ENCODE measurements at places on chromosomes 11 and 22.

GRCh38 chr11:4983841-4984240 lies 10.8 kb upstream of the OR51L1 start:
- DNase-seq, result no peak

DNA sequence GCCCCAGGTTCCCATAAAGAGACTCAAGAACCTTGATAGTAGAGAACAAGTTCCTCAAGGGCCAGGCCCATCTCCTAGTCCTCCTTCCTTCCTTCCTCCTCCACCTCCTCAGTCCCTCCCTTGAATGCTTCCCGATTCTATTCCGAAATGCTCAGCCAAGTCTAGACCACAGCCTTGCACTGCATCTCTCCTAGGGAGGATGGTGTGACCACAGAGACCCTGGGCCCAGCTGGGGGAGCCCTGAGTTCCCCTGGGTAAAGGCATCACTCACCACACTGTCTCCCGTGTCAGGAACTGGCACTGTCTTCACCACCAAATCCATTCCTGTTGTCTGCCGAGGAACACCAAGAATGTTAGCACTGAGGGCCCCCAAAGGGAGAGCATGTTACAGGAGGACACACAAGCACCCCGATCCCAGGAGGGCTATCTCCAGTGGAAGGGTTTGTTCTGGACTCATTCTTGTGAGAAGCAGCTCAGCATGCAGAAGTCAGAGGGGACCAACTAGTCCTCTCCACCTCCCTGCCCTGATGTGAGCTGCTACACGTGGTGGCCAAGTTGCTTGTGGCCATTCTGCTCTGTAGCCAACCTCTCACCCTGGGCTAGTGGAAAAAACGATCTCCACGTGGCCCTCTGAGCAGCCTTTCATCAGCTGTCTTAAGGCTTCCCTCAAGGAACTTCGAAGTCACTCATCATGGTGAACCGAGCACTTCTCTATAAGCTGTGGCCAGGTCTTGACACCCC lies 8.7 kb downstream of the IFT27 start:
- DNase-seq, result no peak

GRCh38 chr22:20979243-20979809 lies 2.8 kb upstream of the LZTR1 start:
- no peak for DNase-seq

DNA sequence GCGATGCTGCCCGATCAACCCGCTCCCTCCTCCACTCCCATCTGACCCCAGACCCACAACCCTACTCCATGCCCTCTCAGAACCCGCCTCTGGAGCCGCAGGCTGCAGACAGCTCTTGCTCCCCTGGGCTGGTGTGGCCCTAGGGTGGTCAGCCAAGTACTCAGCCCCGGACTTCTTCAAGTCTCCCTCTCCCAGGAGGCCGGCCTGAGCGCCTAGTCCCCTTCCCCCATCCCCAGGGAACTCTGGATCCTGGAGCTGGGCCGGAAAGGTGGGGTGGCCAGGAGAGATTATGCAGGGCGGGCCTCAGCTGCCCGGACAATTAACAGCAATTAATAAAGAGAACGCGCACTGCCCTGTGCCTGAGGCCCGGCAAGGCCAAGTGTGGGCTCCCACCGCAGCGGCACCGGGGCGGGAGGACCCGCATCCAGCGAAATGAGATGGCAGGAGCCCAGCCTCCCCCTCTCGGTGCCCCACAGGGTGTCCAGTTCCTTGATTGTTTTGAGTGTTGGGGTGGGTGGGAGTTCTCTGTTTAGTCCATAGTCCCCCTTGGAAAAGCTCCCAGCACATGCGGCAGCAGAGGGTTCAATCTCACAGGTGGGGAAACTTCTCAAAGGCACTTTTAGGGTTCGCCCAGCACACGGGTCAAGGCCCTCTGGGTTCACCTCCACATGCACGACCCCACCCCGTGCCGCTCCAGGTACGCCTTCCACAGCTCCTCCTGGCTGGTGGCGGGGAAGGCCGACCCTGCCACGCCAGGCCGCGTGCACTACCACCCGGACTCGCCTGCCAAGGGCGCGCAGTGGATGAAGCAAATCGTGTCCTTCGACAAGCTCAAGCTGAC lies 3.1 kb downstream of the TBX1 start:
- no peak for DNase-seq

DNA sequence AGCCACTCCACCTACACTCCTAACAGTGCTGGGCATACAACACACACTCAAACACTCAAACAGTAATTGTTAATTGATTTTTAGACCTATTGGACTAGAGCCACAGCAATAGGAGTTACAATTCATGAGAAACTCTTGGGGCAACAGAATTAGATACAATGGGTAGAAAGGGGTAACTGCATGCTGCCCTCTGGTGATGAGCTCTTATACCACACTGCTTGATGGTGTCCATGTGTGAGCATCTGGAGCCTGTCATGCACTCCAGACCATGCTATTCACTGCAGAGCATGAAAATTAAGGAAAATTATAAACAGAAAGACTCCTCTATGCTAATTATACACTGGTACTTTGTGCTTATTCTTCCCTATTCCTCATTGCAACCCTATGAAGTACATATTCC lies 975.5 kb upstream of the CCDC90B start:
- no peak for DNase-seq

GRCh38 chr11:122354025-122354697 lies 238.1 kb upstream of the BLID start:
- no peak for DNase-seq

DNA sequence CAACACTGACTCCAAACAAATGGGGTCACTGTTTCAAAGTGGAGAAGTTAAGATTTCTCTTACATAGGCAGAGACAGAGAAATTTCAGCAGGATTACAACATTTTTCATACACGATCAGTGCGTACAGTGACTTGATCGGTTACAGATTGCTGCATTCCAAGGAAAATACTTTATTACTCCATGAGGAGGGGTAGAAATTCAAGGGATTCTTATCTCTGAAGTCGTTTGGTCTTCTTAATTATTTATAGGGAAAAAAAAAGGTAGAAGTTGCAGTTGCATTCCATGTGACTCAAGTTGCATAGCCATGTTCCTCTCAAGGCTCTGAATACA lies 10.7 kb upstream of the SMIM38 start:
- DNase-seq, result no peak

GRCh38 chr22:29433856-29434255 lies 4.5 kb upstream of the RFPL1 start:
- no peak for DNase-seq

GRCh38 chr11:104148706-104149105 lies 15.2 kb downstream of the PDGFD start:
- DNase-seq, result no peak

DNA sequence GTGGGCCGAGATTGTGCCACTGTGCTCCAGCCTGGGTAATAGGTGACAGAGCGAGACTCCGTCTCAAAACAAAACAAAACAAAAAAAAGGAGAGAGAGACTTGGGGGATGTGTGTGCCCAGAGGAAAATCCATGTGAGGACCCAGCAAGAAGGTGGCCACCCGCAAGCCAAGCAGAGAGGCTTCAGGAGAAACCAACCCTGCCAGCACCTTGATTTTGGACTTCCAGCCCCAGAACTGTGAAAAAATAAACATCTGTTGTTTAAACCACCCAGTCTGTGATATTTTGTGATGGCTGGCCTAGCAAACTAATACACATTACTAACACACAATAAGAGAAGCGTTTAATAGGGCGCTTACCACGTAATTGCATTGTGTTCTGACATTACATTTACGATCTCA lies 21.2 kb downstream of the TXN2 start:
- no peak for DNase-seq

DNA sequence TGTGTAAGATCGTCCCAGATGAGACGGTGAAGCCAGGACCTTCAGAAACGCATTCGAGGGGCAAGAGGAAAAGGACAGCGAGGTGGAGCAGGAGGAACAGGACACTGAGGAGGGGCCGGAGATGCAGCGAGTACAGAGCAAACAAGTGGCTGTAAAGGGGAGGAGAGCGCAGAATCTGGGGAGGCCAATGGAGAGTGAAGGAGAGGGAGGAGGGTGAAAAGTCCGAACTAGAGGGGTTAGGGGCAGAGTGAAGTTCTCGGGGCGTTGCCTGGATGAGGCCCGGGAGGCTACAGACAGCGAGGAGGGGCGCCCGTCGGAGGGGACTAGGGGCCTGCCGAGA lies 8.8 kb upstream of the PPIL2 start:
- no peak for DNase-seq

DNA sequence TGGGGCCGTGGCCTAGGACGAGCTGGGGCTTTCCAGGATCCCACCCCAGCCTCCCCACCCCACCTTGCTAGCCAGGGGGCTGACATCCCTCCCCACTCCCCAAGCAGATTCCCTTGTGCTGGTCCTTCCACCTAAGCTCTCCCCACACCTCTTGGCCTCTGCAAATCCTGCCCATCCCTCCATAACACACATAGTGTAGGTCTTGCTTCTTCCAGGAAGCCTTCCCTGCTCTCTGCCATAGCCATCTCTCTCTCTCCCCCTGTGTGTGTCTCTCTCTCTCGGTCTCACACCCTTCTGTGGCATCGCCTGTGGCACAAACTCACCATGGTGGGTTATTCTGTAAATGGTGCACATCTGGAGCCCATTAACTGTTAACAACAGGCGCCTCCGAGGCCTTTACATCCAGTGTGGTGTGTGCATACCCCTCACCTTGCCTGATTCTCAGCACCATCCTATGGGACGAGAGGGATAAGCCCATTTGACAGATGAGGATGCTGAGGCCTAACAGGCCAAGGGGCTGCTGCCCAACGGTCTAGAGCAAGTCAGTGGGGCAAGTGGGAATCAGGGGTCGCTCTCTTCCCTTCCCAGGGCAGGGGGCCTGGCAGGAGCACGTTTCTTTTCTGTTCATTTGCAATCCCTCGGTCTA lies 22.2 kb upstream of the PICK1 start:
- DNase-seq, result no peak

DNA sequence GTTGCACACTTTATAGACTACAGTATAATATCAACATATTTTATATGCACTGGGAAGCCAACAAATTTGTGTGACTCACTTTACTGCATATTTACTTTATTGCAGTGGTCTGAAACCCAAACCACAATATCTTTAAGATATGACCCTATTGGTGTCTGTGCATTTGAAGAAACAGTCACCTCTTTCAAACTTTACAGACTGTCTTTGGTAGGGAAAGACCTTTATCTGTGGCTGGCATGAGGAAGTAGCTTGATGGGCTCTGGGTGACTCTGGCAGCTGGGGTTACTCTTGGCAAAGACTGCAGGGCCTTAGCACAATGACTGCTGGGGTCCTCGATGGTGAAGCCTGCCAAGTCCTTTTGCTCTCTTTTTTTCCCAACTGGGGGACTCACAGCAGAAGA lies 21.3 kb upstream of the ABTB2 start:
- DNase-seq, result no peak

GRCh38 chr11:134468081-134468668 lies 56.1 kb upstream of the B3GAT1 start:
- DNase-seq, result no peak

DNA sequence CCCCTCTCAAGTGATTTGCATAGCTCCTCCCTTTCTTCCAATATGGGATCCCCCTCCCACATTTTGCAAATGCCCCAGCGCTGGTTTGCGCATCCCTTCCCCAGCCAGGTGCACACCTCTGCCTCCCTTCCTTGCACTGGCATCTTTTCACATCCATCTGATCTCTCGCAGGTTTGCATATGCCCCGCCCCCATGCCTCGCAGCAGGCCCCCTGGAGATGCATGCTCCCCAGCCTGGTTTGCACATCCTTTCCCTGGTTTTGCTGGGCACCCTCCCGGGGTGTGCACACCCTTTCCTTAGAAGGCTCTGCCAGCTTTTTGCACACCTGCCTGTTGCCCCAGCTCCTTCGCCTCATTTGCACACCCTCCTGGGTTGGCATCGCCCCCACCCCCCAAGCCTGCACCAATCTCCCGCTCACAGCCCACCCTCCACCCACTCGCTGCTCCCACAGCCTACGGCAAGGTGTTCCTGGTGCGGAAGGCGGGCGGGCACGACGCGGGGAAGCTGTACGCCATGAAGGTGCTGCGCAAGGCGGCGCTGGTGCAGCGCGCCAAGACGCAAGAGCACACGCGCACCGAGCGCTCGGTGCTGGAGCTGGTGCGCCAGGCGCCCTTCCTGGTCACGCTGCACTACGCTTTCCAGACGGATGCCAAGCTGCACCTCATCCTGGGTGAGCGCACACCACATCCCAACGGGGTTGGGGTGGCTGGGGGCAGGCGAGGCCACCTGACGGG lies 917 bp downstream of the RPS6KA4 start:
- no peak for DNase-seq

DNA sequence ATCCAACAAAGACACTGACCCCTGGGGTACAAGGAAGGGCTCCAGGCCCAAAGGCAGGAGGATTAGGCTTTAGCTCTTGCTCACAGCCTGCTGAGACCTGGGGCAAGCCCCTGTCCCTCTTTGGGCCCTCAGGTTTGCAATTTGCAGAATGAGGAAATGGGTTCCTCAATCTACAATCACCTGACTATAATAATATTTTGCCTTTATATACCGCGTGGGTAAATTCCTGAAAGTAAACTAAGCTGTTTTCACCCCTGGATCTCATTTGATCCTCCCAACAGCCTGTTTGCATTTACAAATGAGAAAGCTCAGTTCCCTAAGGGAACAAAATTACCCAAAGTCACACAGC lies 797 bp downstream of the STARD10 start:
- DNase-seq, result no peak

DNA sequence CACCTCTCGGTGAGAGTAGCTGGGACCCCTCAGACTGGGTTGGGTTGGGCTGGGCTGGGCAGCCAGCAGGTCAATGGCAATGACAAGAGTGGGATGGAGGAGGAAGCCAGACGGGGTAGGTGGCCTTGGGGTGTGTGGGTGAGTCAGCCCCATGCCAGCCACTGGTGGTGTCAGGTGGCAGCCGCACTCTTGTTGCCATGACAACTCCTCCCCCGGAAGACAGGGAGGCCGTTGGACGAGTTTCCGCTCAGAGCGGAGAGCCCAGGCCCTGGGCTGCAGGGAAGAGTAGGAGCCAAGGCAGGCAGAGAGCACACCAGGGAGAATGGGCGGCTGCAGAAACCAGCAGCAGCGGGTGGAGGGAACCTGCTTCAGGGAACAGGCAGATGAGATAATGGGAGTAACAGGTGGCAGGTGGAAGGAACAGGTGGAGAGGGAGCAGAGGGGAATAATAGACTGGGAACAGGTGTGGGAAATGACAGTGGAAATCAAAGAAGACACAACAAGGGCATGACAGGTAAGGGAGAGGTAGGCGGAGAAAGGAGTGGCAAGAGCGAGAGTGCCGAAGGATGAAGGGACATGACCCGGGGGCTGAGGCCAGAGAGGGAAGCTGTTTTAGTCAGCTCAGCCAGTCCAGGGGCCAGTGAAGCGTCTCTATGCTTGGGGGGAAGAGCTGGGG lies 8.7 kb downstream of the SPTBN2 start:
- DNase-seq, result peak; percentile 19

DNA sequence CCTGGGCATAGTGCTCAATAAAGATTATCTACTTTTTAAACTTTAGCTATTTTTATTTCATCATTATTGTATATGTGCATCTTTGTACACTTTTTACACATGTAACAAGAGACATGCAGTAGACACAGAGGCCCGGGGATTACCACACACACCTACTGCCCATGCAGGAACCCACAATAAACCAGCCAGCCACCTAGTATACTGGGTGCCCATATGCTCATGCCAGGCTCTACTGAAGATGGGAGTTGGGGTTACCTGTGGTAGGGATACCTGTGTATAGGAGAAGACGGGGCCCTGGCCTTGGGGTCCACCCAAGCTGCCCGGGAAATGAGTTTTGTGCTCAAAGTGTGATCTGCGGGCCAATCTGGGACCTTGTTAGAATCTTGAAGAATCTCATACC lies 31.2 kb upstream of the P2RY2 start:
- DNase-seq, result no peak
